ENCODE measurements at places on chromosomes 5 and 9.

DNA sequence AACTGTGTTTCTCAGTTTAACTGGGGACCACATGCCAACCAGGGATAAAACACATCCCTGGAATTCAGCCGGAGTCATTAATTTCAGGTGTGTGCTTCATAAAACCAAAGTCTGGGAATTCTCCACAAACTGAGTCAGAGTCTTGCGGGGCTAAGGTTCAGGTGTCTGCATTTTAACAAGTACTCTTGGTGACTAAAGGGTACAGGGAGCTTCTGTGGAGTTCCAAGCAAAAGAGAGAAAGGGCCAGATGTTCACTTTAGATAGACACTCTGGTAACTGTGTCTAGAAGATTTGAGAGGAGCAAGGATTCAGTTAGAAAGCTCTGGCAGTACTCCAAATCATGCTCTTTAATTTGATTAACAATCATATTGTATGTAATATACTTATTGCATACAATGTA lies 4.0 kb downstream of the NADK2 start:
- DNase-seq: no peak

- no peak for DNase-seq
These were observed 111.7 kb downstream of the GADD45G start for GRCh38 chr9:89716559-89716958.

GRCh38 chr9:130340011-130340410 lies 74.5 kb downstream of the HMCN2 start:
- no peak for DNase-seq

DNA sequence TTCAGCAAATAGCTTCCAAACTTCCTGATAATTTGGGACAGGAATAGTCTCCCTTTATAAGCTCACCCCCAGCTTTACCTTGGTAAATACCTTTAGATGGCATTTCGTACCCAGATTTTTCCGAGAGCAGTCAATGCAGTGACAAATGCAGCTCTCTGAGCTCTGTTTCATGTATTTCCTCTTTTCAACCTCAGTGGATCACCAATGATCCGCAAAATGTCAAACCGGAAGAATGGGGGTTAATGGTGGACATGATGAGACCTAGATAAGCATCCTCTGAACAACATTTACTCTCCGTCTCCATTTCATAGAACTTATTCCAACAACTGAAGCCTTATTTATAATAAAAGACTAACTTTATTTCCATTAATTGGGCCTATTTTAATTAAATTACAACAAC lies 227.3 kb downstream of the MCTP1 start:
- DNase-seq: no peak

DNA sequence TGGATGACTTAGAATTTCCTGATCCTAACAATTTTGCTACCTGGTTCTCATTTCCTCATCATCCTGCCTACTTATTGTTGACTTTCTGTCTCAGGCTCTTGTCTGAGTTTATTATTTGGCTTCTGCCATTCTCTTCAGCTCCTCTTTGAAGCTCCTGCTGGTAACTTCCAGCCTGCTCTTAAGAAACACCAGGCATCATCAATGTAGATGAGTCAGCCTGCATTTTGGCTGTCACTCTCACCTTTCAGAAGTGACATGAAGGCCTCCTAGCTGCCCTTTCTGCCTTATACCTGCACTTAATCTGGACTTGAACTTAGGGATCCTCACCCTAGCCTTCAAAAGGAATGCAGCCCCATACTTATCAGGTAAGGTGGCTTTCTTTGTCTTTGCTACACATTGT lies 551.8 kb upstream of the ZNF608 start:
- no peak for DNase-seq

GRCh38 chr5:132775476-132775961 lies 1.5 kb downstream of the SEPTIN8 start:
- no peak for DNase-seq

DNA sequence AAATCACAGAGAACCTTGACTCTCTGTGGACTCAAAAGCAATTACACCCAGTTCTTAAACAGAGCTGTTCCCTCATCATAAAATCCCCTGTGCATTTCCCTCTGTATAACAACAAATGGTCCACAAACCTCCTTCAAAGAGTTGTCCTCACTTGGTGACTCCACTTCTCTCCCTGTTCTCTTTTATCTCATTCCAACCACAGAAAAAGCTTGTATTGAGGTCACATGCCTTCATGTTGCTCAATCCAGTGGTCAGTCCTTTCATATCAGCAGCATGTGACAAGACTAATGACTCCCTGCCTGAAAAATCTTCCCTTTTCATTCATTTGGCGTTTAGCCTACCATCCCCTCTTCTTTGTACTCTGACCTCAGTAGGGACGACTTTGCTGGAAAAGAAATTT lies 158.0 kb downstream of the DEPDC1B start:
- peak; percentile 66 for DNase-seq

DNA sequence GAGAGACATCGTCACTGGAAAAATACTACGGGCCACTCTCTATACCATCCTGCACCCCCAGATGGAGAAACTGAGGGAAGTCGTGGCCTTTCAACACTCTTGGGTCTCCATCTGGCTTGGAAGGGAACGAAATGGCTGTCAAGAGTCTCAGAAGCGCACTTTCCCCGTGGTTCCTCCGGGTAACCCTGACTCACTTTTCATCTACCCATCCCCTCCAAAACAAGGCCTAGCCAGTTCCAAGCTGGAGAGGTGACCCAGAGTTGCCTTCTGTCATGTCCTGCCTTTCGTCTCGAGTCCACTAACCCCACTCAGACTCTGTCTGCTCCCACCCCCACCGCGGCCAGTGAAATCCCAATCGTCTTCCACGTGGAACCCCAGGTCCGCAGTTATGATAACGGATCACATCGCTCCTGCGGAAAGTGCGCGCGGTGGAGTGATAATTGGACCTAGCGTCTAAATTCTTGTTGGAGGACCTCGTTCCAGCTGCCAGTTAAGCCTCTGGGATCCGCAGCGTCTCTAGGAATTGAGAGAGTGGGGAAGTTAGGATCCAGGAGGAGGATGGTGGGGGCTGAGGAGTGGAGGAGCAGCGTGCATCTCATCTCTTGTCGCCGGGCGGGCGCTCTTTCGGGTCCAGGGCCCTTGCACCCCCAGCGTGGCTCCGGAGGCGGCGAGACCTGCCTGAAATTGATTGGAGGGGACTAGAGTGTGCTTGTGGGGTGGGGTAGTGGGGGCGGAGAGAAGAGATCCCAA lies 4.6 kb downstream of the CDKN2A start:
- DNase-seq: no peak
